CD4-positive, alpha-beta memory T cell (primary cell): ENCODE measurements at places on chromosomes 7 and 10. TPM values are rescaled to one million over a fixed set of nuclear protein-coding genes. Genes with fewer than 3 reads are reported as not detected.
A peak's percentile ranks its signal among the peaks of the same experiment; 100 is the strongest.

DNA sequence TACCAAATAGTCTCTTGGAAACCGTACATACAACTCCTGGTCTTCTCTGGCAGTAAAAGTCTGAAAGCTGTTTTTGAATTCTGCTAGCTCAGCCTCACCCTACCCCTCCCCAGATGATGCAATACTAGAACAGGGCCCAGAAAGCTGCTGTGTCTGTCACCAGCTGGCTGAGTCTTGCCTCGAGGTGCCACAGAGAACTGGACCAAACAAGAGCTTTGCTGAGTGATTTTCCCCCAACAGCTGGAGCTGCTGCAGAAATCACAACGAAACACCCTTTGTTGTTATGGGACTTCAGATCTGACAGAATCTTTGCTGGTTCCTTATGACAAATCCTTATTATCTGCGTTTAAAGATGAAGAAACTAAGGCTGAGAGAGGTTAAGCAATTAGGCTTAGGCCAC, 134.1 kb downstream of the SPAG6 start:
- no peak overlapping the region for H3K4me3 ChIP-seq
- H3K36me3 ChIP-seq = no peaks in the 10 kb centered on the region
- H3K4me1 ChIP-seq = peaks cover 16% of the 10 kb centered on the region

GRCh38 chr7:141333459-141333858, 217.8 kb upstream of the AGK start:
- H3K27ac ChIP-seq = no peak overlapping the region
- H3K36me3 ChIP-seq = no peaks in the 10 kb centered on the region
- no peaks in the 10 kb centered on the region for H3K4me1 ChIP-seq
- H3K27me3 ChIP-seq = no peaks in the 10 kb centered on the region
- H3K4me3 ChIP-seq = no peak overlapping the region
- no peak for DNase-seq

- no peaks in the 10 kb centered on the region for H3K27me3 ChIP-seq
- H3K4me1 ChIP-seq = no peaks in the 10 kb centered on the region
- no peak overlapping the region for H3K27ac ChIP-seq
These were observed 298.0 kb upstream of the KCND2 start for GRCh38 chr7:119974972-119975371.

DNA sequence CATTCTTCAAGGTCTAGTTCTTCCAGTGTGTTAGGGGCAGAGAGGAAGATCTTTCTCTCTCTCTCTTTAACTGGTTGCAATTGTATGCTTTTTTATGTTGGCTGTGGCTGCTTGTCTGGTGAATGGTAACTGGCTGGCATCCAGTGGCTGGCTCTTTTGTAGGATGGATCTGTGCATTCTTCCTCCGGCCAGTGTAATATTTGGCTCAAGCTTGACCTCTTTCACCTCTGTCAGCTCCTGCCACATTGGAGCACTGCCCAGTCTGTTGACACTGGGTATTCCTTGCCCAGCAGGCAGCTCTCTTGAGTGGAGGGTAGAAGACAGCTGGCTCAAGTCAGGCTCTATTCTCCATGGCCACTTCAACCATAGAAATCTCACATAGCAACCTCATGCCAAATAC, 528.3 kb downstream of the PHTF2 start:
- H3K36me3 ChIP-seq = no peaks in the 10 kb centered on the region
- DNase-seq = no peak
- H3K4me3 ChIP-seq = no peak overlapping the region
- H3K27me3 ChIP-seq = no peaks in the 10 kb centered on the region
- H3K27ac ChIP-seq = no peak overlapping the region

- no peak overlapping the region for H3K27ac ChIP-seq
- DNase-seq = no peak
- H3K36me3 ChIP-seq = no peaks in the 10 kb centered on the region
- H3K4me1 ChIP-seq = no peaks in the 10 kb centered on the region
- H3K27me3 ChIP-seq = no peaks in the 10 kb centered on the region
These were observed 171.5 kb downstream of the PRPF18 start for GRCh38 chr10:13758312-13758711.

GRCh38 chr10:59808896-59809643, 55.8 kb upstream of the MRLN start:
- peak; percentile 18 for DNase-seq
- H3K36me3 ChIP-seq = peaks cover 65% of the 10 kb centered on the region
- H3K4me1 ChIP-seq = no peaks in the 10 kb centered on the region
- H3K27ac ChIP-seq = no peak overlapping the region
- H3K27me3 ChIP-seq = no peaks in the 10 kb centered on the region

DNA sequence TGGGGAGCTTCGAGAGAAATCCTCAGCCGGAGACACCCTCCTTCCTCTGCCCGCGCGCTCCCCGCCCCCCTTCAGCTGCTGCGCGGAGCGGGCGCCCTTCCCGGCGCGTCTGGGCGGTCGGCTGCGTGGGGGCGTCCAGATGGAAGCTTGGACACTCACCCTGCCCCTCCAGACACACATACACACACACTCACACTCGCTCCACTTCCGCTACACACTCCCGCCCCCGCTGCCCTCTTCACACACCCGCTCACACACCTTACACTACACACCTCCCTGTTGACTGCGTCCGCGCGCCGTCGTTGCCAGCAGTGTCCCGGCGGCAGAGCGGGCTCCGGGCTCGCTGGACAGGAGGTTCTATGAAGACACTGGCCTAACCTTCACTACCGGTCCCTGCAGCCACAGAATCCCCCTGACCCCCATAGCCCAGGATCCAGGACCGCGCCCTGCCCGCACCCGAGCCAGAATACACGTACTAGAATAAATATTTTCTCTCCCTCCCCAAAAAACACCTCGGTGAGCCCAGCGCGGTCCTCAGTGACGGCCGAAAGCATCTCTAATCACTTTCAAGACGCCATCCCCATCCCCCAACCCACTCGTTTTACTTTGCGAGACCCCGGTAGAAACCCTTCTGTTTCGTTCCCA, 1.1 kb upstream of the EGR2 start:
- H3K27me3 ChIP-seq = peaks cover 25% of the 10 kb centered on the region
- peak overlapping the region; percentile 66 for H3K4me3 ChIP-seq
- peak overlapping the region; percentile 69 for H3K27ac ChIP-seq
- no peaks in the 10 kb centered on the region for H3K36me3 ChIP-seq
- H3K4me1 ChIP-seq = peaks cover 36% of the 10 kb centered on the region

DNA sequence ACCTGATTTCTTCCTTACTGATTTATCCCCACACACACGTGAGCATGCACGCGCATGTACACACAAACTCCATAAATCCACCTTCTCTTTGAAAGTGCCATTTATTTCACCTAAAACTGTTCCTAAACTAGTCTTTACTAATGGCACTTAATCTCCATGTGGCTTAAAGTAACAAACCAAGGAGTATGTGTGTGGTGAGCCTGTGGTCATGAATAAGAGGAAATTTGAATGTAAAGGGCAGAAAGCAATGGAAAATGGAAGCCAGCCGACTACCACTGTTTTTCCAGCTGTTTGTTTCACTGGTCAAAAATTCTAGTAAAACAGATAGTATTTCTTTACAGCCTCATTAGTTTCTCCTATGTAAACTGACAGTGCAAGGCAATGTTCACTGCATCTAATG, 23.8 kb downstream of the SEMA3C start:
- H3K27me3 ChIP-seq = no peaks in the 10 kb centered on the region
- H3K4me1 ChIP-seq = no peaks in the 10 kb centered on the region
- no peaks in the 10 kb centered on the region for H3K36me3 ChIP-seq
- DNase-seq = no peak
- H3K4me3 ChIP-seq = no peak overlapping the region
- H3K27ac ChIP-seq = no peak overlapping the region

- H3K27ac ChIP-seq = no peak overlapping the region
- peaks cover 8% of the 10 kb centered on the region for H3K27me3 ChIP-seq
- H3K36me3 ChIP-seq = no peaks in the 10 kb centered on the region
- H3K4me1 ChIP-seq = no peaks in the 10 kb centered on the region
- H3K4me3 ChIP-seq = no peak overlapping the region
These were observed 318.5 kb downstream of the WDR37 start for GRCh38 chr10:1374511-1375345.

DNA sequence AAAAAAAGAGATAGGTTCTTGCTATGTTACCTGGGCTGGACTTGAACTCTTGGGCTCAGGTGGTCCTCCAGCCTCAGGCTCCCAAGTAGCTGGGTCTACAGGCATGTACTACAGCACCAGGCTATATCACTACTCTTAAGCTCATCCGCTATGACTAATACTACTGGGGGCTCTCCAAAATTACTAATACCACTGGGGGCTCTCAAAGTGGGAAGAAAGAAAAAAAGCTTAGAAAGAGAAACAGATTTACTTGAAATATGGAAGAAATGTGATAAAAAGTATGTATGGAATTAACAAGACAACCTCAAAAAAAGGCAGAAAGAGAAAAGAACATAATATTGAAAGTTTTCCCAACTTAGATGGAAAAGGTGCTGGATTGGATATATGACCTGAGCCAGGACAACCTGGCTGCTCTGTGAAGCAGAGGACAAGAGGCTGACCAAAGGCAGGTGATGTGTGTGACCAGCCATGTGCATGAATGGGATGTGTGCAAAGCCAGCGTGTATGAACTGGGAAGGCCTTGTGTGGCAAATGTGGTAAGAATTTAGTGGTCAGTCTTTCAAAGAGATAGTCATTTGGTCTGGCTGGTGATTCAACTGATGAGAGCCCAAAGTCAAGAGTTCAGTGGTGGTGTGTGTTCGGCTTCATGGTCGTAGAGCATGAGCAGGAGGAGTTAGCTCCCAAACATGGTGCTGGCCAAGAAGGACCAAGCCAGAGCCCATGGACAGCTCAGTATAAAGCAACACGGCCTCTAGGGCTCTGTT, 232.4 kb upstream of the KLF14 start:
- DNase-seq = no peak
- no peaks in the 10 kb centered on the region for H3K27me3 ChIP-seq
- H3K4me1 ChIP-seq = peaks cover 73% of the 10 kb centered on the region
- no peak overlapping the region for H3K4me3 ChIP-seq
- peaks cover 8% of the 10 kb centered on the region for H3K36me3 ChIP-seq

DNA sequence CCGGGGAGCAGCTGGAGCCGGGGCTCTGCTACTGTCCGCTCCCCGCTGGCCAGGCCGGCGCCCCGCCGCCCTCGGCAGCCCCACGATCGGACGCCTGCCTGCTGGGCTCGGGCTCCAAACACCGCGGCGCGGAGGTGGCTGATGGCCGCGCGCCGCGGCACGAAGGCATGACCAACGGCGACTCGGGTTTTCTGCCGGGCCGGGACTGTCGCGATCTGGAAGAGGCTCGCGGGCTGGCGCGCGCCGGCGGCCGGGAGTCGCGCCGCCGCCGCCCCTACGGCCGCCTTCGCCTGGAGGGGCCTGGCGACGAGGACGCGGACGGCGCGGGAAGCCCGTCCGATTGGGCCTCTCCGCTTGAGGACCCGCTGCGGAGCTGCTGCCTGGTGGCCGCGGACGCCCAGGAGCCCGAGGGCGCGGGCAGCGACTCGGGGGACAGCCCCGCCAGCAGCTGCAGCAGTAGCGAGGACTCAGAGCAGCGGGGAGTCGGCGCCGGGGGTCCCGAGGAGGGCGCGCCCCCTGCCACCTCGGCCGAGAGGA, 570 bp downstream of the TBC1D12 start:
- H3K4me3 ChIP-seq = peak overlapping the region; percentile 27
- H3K4me1 ChIP-seq = peaks cover 7% of the 10 kb centered on the region
- H3K27me3 ChIP-seq = peaks cover 12% of the 10 kb centered on the region
- DNase-seq = peak; percentile 8
- H3K36me3 ChIP-seq = no peaks in the 10 kb centered on the region
- H3K27ac ChIP-seq = no peak overlapping the region

Gene PTN
- total RNA-seq = not detected

Gene CPN1
- total RNA-seq = not detected

Gene NPFFR1
- not detected for total RNA-seq

Gene TUBB8
- total RNA-seq = not detected

Gene APBB1IP
- total RNA-seq = 106 TPM
